Natural killer cell treated with Interleukin-12 subunit alpha and Interleukin-12 subunit beta and Interleukin-15 and Interleukin-18, amount 100 ng/mL, for 72 hours (primary cell): ENCODE measurements at places on chromosomes 5 and 9.

- no peaks in the 10 kb centered on the region for H3K36me3 ChIP-seq
- H3K4me3 ChIP-seq, result no peak overlapping the region
- H3K4me1 ChIP-seq, result peaks cover 11% of the 10 kb centered on the region
- no peak overlapping the region for H3K27ac ChIP-seq
These were observed 57.1 kb downstream of the RPS23 start for GRCh38 chr5:82221020-82221419.

DNA sequence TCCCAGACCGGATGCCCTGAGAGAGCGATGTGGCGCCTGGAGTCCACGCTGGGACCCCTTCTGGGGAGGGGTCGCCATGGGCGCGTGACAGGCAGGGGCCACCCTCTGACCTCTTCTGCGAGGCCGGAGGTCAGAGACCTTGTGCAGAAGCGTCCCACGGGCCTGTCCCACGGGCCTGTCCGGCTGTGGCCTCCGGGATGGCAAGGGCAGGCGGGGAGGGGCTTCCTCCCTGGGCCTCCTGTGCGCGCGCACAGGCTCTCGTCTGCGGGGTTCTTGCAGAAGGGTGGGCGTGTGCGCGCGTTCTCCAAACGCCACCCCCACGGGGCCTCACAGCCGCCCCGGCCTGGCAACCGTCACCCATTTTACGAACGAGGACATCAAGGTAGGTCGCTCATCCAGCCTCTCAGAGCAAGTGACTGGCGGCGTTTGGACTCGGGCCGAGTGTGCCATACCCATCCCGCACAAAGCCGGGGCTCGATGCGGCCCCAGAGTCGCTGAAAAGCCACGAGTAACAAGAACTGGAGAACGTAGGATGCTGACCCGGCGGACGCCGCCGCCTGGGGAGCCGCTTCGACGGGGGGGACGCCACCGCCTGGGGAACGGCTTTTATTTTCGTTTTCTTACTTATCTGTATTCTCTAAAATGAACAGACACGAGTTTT is 897 bp downstream of the AHRR start:
- H3K27me3 ChIP-seq, result peaks cover 18% of the 10 kb centered on the region
- H3K4me3 ChIP-seq, result no peak overlapping the region
- no peaks in the 10 kb centered on the region for H3K4me1 ChIP-seq
- DNase-seq, result no peak
- H3K27ac ChIP-seq, result no peak overlapping the region
- no peaks in the 10 kb centered on the region for H3K36me3 ChIP-seq

GRCh38 chr9:96249746-96250145 is 52.2 kb downstream of the HSD17B3 start:
- H3K4me3 ChIP-seq, result no peak overlapping the region
- H3K36me3 ChIP-seq, result no peaks in the 10 kb centered on the region
- DNase-seq, result no peak
- H3K27me3 ChIP-seq, result peaks cover 57% of the 10 kb centered on the region
- peaks cover 3% of the 10 kb centered on the region for H3K4me1 ChIP-seq
- H3K27ac ChIP-seq, result no peak overlapping the region

GRCh38 chr9:97501177-97501971 is at the start of gene TMOD1:
TMOD1 (plus strand) TSS chr9:97501666; CDS start chr9:97524189, 22,523 bp downstream.
- peak within 1 kb of the TSS; percentile 73 for H3K4me3 ChIP-seq
- no peak for DNase-seq
- peaks cover 11% of the 10 kb centered on the region for H3K4me1 ChIP-seq
- H3K27me3 ChIP-seq, result peaks cover 19% of the 10 kb centered on the region
- H3K27ac ChIP-seq, result no peak within 1 kb of the TSS
- H3K36me3 ChIP-seq, result peaks cover 8% of the 10 kb centered on the region
